ENCODE measurements at places on chromosomes 1 and 21.
A peak's percentile ranks its signal among the peaks of the same experiment; 100 is the strongest.

GRCh38 chr1:99682291-99682751, 36.4 kb downstream of the PALMD start:
- DNase-seq = no peak

DNA sequence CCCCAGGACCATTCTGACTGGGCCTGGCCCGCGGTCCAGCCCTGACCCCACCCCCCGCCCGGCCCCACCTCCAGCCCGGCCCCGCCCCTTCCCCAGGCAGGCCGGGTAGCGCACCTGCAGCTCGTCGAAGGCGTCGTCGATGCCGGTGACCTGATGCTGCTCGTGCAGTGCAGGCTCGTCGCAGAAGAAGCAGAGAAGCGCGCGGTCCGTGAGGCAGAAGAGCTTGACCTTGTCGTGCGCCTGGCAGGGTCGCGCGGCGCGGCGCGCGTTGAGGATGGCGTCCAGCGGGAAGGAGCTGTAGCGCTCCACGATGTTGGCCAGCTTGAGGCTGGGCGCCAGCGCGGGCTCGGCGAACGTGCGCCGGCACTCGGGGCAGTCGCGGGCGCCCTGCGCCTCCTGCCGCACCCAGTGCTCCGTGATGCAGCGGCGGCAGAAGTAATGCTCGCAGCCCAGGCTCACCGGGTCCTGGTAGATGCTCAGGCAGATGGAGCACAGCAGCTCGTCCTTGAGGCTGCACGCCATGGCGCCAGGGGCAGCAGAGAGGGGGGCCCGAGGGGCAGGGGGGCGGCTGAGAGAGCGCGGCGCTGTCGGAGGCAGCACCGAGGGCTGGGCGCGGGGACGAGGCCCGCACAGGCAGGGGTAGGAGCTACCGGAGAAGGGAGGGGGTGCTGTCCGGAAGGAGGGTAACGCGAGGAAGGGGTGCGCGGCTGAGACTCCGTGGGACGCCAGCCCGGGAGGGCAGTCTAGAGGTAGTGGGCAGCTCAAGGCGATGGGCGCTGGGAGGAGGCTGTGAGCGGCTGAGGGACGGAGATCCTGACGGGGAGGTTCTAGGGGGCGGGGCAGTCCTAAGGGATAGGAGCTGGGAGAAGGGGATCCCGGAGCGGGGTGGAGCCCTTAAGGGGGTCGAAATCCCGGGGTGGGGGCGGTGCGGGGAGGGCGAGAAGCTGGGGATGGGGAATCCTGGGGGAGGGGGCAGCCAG, 642 bp downstream of the TRIM62 start:
- no peak for DNase-seq

- DNase-seq = no peak
Observed at GRCh38 chr1:48568501-48568900, 96.5 kb upstream of the SPATA6 start.

DNA sequence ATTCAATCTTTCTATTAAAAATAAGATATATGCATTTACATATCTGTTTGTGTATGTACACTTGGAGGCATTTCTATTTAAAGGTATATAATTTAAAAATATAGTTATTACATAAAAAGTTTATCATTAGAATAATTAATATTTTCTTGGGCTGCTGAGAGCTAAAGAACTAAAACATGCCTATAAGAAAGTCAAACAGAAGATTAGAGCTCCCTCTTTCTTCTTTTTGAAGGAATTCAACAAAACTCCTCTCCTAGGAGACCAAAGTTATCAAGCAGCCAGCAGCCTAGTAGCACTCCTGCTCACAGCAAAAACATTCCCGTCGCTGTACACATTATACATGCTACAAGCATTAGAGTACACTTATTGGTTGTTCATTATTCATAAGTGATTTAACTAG, 216.4 kb downstream of the VAV3 start:
- DNase-seq = no peak

GRCh38 chr1:8554956-8555534, 237.1 kb downstream of the SLC45A1 start:
- DNase-seq = no peak

- DNase-seq = no peak
Observed at GRCh38 chr1:119002028-119002686, 14.0 kb upstream of the TBX15 start.

DNA sequence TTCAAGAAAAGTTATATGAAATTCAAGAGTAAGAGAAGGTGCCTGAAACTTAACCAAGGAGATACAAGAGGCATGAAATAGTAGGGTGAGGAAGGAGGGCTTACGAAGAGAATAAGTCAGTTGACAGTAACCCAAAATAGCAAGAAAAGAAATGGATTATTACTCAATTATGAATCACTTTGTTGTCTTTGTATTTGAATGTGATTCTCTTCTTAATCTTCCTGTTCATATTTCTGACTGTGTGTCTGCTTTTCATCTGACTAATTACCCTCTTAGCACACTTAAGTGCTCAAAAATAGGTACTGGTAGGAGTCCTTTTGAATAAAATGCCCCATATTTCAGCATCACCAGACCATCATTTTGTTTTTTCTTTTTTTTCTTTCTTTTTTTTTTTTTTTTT, 39.4 kb downstream of the GLMN start:
- DNase-seq = no peak

- no peak for DNase-seq
Observed at GRCh38 chr1:155017946-155018316, 15.3 kb downstream of the ZBTB7B start.

GRCh38 chr1:46133781-46134350, 1.4 kb upstream of the PIK3R3 start:
- no peak for DNase-seq

GRCh38 chr1:13828454-13829151, 128.6 kb downstream of the PRDM2 start:
- DNase-seq = no peak

- DNase-seq = no peak
Observed at GRCh38 chr1:118920124-118920717, 67.9 kb downstream of the TBX15 start.

- DNase-seq = no peak
Observed at GRCh38 chr1:8197493-8198282, 120.2 kb upstream of the SLC45A1 start.

- peak; percentile 78 for DNase-seq
Observed at GRCh38 chr1:167627865-167628641, 2.0 kb upstream of the RCSD1 start.

GRCh38 chr1:241396747-241397681, 40.0 kb upstream of the RGS7 start:
- no peak for DNase-seq

- DNase-seq = peak; percentile 33
Observed at GRCh38 chr1:236868625-236869467, 73.8 kb downstream of the MTR start.

- no peak for DNase-seq
Observed at GRCh38 chr1:71638081-71638766, 557.4 kb upstream of the ZRANB2 start.

DNA sequence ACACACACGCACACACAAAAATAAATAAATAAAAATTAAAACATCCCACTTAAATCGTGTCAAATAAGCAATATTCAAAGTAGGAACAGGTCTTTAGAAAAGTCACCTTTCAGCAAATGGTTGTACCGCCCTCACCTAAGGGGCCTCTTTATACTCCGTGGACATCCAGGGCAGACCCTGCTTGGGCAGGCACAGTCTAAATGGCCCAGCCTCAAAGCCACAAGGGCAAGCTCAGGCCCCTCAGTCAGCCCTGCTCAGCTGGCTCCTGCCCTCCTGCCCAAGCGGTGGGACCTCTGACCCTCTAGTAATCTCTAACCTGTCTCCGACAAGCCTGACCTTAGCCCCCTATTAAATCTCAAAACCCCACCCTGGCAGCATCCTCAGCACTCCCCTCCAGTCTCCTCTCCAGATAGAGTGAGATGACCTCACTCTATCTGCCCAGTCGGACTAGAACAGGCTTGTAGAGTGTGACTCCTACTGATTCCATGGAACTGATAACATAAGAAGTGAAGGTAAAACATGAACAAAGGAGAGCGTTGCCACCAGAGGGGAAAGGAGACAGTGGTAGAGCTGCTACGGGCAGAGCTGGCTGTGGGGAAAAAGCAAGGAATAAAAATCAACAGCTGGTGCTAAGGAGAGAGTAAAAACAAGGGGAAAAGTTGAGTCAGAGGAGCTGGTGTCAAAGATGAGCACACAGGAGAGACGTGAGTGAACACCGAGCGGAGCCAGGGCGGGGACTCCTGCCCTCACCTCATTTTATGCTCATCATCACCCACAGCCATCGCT, 36.0 kb downstream of the SIPA1L2 start:
- no peak for DNase-seq

DNA sequence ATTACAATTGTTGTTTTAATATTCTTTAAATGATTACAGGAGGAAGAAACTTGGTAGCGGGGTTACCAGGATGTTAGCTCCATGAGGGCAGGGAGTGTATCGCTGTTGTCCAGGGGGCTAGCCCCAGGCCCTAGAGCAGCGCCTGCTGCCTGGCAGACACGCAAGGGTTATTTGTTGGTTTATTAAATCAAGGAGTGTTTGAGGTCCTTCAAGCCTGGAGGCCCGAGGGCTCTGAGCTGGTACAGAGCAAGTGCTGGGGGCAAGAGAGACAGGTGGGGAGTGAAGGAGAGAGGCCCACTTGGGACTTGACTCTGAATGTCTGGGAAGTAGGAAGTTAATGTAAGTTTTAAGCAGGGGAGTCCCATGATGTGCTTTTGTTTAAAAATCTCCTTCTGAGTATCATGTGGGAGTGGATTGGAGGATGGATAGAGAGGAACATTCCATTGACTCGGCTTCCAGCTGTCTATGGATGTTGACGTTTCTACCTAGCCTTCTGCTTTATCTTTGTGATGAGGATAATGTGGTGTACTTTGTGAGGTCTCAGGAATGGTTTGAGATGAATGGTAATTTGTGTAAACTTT, 8.7 kb downstream of the ITSN1 start:
- DNase-seq = no peak

DNA sequence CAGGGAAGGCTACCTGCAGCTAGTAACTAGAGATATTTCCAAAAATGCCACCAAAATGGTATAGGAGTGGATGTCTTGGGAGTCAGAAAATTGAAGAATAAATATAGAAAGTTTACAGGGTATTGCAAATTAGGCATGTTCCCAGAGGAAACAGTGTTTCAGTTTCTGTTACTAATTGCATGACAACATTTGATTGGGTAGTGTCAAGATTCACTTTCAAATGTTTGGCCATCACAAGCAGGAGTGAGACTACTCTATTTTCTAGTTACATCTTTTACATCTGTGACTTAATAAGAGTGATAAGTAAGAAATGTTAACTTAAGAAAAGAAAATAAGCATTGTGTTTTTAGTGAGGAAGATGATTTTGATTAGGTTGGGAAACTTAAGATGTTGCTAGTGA, 30.2 kb downstream of the AMY1C start:
- DNase-seq = no peak

DNA sequence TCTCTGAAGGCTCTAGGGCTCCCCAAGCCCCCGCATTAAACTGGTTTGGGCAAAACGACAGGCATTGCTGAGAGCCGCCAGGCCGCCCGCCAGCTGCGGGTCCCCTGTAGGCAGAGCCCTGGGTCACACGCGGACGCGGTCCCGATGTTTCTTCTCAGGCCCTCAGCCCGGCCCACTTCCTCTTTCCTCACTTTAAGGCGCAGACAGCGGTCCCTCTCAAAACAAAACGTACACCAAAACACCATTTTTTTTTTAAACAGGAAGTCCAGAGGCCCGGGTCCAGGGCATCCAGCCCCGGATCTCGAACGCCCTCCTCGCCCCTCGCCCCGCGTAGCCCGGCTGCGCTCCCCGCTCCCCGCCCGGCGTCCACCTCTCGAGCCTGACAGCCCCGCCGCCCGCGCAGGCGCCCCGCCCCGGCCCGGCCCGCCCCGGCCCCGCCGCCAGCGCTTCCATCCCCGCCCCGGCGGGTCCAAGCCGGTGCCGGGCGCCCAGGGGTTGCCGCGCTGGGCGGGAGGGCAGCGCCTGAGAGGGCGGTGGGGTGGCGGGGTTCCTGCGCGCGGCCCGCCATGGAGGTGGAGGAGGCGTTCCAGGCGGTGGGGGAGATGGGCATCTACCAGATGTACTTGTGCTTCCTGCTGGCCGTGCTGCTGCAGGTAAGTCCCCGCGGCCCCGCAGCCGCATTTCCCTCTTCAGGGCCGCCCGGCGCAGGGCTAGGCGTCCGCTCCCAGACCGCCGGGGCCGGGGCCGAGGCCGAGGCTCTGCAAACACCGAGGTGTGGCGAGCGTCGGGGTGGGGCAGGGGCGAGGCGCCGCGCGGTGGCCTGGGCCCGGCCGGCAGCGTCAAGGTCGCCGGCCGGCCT, at the start of gene SLC22A15:
Gene SLC22A15, plus strand, starts transcription at position 452 of the 859 bp plus-strand sequence. Its CDS starts 115 bp downstream, at position 567.
- peak; percentile 71 for DNase-seq

DNA sequence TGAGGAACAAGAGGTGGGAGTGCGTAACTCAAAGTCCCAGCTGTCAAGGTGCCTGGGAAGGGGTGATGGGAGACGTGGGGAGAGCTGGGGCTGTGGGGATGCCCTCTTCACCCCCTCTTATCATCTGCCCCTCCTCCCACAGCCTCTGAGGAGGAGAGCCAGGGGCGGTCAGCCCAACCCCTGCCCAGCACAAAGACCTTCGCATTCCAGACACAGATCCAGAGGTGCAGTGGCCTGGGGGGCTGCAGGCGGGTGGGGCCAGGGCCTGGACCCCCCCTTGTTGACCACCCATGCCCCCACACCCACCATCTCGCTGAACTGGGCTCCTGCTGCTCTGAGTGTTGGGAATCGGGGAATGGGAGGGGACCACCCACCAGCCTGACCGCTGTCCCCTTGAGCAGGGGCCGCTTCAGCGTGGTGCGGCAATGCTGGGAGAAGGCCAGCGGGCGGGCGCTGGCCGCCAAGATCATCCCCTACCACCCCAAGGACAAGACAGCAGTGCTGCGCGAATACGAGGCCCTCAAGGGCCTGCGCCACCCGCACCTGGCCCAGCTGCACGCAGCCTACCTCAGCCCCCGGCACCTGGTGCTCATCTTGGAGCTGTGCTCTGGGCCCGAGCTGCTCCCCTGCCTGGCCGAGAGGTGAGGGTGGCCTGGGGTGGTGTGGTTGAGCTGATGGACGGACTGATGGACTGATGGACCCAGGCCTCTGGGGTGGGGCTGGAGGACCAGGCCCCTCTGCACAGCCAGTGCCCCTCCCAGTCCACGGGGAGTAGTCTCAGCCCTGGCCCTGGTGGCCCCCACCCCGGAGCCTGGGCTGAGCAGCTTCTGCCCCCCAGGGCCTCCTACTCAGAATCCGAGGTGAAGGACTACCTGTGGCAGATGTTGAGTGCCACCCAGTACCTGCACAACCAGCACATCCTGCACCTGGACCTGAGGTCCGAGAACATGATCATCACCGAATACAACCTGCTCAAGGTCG, 29.7 kb downstream of the TRIM11 start:
- DNase-seq = peak; percentile 14

DNA sequence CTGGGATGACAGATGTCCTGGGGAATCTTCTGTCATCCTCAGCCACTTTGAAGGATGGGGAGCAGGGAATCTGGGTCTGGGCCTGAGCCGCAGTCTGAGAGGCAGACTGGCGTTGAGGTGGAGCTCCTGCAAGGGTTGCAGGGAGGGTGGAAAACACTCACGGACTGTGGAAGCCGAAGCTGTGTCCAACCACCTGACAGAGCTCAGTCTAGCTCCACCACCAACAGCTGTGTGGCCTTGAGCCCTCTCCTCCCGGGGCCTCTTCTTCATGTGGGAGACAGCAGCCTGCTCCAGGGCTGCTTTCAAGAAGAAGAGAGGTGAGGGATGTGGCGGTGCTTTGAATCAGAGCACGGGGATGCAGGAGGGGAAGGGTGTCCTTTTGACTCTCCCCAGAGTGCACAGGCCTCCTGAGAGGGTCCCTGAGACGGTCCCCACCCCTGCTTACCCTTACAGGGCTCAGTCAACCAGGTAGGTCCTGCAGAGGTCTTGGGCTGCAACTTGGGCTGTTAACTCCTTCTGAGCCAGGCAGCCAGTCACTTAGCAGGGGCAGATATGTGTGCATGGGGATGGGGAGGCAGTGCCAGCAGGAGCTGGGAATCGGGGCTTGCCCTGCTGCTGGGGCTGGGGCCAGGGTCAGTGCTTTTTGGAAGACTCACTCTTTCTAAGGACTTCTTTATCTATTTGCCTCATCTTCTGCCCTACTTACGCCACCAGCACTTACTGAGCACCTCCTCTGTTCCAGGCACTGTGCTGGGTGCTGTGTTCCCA, 216.3 kb downstream of the PTPRU start:
- no peak for DNase-seq

Data from CD4-positive, alpha-beta T cell treated with Interleukin-15 for 1 hour (primary cell).